ENCODE measurements at places on chromosomes 16 and 17. TPM values are rescaled to one million over a fixed set of nuclear protein-coding genes. Genes with fewer than 3 reads are reported as not detected.

Gene CCT6B
- total RNA-seq = 1.5 TPM

Gene BRIP1
- total RNA-seq = 5.0 TPM

Gene TMEM107
- 20.6 TPM for total RNA-seq

Gene CDC27
- 73.0 TPM for total RNA-seq

Gene KRTAP2-1
- not detected for total RNA-seq

Gene SOST
- not detected for total RNA-seq

Gene MMP28
- 7.3 TPM for total RNA-seq

Gene HIC1
- total RNA-seq = 2.0 TPM

All from A549 treated with Hydrocortisone at 1 μM for 4 hours (cell line).